ENCODE measurements at places on chromosomes 2 and 18.

GRCh38 chr2:235510318-235510717 lies 16.5 kb downstream of the AGAP1 start:
- DNase-seq: no peak

DNA sequence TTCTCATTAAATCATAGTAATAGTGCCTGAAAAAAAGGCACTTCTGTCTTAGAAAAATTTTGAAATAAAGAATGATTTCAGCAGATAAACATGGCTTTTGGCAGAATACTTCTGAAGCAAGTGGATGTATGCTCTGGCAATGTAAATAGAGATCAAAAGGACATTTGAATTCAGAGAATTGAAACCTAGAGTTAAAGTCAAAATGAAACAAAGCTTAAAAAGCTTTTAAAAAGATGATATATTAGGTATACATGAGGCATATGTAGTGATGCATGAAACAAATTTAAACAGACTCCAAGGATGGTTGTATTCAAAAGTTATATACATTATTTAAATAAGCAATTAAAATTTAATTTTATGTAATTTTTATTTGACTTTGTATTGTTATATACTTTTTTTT lies 1344.5 kb upstream of the TMEFF2 start:
- no peak for DNase-seq

- peak; percentile 24 for DNase-seq
Observed at GRCh38 chr2:219178377-219179175, 501 bp downstream of the RETREG2 start.

DNA sequence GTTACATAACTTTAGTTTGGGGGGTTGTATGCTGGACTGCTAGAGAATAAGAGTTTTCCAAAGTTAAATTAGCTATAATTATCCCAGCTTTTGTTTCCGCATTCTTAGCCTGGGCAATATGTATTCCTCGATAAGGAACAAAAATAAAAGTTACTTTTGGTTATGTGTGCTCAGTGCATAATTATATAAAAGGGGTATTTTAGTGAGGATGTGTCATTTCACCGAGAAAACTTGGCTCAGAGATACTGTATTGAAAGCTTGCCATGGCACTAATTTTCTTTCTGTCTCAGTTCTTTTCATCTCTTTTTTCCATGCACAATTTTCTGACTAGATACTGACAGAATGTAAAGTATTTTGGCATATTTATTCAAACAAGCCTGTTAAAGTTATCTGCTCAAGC lies 28.2 kb downstream of the ARHGAP15 start:
- DNase-seq: no peak

DNA sequence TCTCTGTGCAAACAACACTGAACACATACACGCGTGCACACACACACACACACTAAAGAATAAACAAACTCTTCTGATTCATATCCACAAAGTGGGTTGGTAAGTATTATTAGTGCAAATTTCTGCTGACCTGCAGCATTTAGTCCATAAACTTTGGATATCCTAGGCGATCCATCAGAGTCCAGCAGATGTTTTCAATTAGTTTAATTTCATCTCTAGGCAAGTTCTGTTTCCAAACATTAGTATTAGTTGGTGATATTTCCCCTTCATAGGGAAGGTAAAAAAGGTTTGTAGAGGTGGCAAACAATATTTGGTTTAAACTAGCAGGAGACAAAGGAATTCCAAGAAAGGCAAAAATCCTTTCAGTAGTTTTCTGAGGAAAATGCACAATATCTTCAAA lies 5.7 kb downstream of the DSEL start:
- no peak for DNase-seq

DNA sequence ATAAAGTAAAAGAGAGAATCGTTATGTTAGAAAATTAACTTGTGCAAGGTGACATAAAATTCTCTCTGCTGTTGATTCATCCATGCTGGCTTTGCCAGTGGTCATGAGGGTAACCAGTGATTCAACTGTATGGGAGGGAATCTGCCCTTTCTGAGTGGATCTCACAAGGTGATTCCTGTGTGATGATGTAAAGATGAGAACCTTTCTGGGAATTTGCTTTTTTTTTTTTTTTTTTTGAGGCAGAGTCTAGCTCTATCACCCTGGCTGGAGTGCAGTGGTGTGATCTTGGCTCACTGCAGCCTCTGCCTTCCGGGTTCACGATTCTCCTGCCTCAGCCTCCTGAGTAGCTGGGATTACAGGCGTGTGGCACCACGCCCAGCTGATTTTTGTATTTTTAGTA lies 23.3 kb downstream of the RAB31 start:
- DNase-seq: no peak

DNA sequence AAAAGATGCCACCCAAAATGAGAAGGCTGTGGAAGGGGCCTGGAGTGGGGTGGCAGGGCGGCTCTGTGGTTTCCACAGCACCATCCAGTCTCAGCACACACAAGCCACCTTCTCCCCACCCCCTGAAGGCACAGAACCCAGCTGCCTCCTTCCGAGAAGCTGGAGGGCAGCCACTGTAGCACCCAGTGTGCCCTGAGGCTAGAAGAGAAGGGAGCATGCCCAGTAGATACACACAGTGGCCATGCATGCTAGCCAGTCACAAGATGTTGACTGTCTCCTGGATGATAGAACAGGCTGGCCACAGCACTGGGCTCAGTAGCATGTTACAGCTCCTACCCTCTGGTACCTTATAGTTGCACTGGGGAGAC lies 148.9 kb upstream of the EPAS1 start:
- no peak for DNase-seq

DNA sequence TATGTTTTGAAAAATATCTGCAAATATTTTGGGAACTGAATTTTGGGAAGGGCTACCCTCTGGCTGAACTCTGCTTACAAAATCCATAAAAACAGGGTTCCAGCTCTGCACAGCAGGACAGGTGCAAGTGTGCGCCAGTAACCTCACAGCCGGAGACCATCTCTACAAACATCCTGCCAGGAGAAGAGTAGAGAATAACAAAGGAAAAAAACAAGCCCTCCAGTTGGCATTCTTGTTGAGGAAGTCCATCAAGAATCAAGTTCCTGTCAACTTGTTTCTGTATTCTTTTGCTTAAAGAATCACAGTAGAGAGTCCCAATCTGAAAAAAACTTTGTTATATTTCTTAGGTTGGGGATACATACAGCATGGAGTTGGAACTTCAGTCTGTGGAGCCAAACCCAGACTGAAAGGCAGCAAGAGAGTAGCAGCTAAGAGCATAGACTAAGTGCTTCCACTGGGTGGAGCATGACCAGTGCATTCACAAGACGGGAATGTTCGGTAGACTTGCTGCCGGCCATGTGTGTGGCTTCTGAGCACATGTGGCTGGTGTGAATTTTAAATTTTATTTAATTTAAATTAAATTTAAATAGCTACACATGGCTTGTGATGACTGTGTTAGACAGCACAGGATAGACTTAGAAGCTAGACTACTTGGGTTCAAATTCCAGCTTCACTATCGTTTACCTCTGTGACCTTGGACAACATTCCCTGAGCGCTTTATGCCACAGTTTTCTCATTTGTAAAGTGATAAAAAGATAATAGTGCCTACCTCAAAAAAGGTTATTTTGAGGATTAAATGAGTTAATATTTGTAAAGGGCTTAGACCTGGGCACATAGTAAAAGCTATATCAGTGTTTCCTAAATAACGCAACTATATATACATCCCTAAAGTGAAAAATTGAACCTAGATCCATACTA lies 41.9 kb downstream of the SPTBN1 start:
- no peak for DNase-seq

- no peak for DNase-seq
Observed at GRCh38 chr2:78175645-78176044, 653.5 kb upstream of the LRRTM4 start.

DNA sequence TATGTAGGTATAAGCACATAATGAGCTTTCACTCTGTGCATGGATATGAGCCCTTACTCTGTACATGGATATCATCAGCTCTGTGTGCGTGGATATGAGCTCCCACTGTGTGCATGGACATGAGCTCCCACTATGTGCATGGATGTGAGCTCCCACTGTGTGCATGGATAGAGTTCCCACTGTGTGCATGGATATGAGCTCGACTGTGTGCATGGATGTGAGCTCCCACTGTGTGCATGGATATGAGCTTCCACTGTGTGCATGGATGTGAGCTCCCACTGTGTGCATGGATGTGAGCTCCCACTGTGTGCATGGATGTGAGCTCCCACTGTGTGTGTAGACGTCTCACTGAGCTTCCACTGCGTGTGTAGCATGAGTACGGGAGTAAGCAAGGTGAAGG lies 149.3 kb upstream of the ALKAL2 start:
- DNase-seq: no peak

DNA sequence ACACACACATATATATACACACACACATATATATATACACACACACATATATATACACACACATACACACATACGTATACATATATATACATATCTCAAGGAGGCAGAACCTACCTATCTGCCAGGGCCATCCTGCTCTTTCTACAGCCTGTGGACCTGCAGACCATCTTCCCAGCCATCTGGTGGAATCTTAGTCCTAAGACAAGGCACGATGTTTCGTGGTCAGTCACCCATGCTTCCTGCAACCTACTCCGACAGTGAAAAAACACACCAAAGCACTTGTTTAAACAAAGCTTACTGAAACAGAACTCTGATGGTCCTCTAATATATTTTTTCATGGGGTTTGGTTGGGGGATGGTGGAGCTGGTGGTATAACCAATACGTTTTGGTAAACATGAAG lies 164.2 kb upstream of the ZNF521 start:
- DNase-seq: no peak

DNA sequence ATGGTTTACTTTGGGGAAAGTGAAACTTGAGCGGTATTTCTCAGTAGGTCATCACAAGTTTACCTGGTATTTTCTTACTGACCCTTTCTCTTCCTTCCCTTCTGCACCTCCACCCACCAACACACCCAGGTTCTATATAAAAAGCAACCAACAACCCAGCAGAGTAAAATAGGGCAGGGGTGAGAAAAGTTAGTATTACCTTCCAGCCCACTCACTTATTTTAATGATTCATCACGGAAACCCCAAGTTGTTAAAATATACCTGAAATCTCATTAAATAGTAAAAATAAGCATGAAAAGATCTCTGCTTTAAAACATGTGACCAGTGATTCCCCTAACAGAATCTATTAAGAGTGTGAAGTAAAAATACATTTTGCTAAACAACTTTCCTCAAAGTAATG lies 306.1 kb downstream of the ZEB2 start:
- no peak for DNase-seq

DNA sequence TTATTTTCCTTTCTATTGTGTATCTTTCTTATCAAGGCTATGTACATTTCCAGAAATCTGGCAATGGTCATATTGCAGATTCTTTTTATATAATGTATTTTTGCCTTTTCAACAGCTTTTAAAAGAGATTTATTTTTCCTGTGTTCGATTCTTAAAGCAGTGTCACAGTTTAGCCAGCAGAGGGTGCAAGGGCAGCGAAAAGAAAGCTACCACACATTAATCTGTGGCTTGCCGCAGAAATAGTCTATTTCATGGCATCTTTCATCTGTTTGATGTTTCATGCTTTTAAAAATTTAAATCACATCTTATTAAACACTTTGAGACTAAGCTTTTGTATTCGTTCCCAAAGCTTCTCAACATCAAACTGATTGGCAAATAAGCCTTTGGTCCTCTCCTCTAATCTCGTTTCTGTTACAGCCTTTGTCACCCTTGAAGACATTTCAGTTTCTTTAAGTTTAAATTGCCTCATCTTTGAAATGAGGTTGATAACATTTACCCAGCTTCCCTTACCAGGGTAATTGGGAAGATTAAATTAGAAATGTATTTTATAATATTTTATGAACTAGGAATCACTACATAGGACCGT lies 73.3 kb downstream of the PIK3C3 start:
- DNase-seq: no peak

- DNase-seq: no peak
Observed at GRCh38 chr18:45518311-45519155, 96.7 kb upstream of the SLC14A2 start.

- DNase-seq: no peak
Observed at GRCh38 chr18:69401226-69401971, 711 bp downstream of the DOK6 start.

GRCh38 chr18:74336656-74337055 lies 21.0 kb downstream of the C18orf63 start:
- DNase-seq: no peak

- no peak for DNase-seq
Observed at GRCh38 chr2:95374451-95374920, 28.0 kb upstream of the FAHD2A start.

DNA sequence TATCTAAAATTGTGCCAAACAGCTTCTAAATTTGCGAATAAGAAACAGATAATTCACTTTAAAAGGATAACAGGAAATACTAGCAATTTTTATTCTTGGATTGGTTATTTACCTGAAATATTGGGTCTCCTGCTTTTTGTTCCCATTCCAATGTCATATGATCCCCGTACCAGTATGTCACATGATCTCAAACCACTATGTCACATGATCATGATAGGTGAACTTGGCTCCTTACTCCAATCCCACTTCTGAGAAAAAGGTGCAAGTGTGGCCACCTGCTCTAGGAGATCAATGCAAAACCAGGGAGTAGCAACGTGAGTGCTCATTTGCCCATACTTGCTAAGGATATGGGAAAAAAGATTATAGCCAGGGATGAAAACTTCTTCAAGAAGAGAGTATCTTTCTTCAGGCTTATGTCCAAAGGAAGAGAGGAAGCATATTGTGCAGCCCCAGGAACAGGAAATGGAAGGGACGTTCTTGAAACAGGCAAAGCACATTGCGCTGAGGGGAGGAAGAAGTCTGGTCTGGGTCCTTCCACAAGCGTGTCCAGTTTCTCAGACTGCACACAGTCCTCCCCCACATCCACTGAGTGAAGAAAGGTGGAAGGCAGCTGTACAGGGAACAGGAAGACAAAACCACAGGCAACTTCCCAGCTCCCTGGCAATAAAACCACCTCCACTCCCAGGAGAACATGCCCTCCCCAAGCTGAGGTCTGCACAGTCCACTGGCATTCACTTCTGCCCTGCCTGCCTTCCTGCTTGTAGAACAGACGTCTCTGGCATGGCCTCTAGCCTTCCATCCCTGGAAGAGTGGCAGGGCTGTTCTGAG lies at the start of gene LYG2:
LYG2 (minus strand) TSS at position 176 of the 828 bp plus-strand sequence. CDS start 1,406 bp downstream, outside the sequence.
- DNase-seq: no peak

GRCh38 chr2:241151934-241152660 lies 1.8 kb downstream of the PPP1R7 start:
- DNase-seq: no peak

- no peak for DNase-seq
Observed at GRCh38 chr18:6730416-6731221, 1.1 kb downstream of the ARHGAP28 start.

DNA sequence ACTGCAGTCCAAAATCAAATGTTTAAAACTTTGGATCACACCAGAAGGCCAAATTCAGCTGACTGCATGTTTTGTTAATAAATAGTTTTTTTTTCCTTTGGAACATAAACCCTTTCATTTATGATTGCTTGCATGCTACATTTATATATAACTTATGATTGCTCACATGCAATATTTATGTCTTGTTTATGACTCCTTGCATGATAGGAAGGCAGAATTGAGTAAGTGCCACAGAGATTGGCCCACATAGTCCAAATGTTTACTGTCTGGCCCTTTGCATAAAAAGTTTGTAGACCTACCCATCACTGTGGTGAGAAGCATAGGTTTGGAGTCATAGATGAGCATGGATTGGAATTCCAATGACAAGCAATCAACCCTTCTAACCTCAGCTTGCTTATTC lies 30.8 kb downstream of the WDFY1 start:
- DNase-seq: no peak

- DNase-seq: no peak
Observed at GRCh38 chr18:26046419-26047077, 43.9 kb downstream of the SS18 start.

- DNase-seq: no peak
Observed at GRCh38 chr2:145599756-145600155, 1079.8 kb upstream of the ZEB2 start.
